ENCODE measurements at places on chromosomes 2 and 18. TPM values are rescaled to one million over a fixed set of nuclear protein-coding genes. Genes with fewer than 3 reads are reported as not detected.

Gene AGXT
- total RNA-seq, result not detected

Gene UCN
- total RNA-seq, result not detected

Gene OTOS
- total RNA-seq, result not detected

Gene NEU4
- 0.40 TPM for total RNA-seq

Gene NCKAP5
- total RNA-seq, result 0.69 TPM

All from renal cortical epithelial cell (primary cell).